ENCODE measurements at places on chromosomes 16 and 17.

DNA sequence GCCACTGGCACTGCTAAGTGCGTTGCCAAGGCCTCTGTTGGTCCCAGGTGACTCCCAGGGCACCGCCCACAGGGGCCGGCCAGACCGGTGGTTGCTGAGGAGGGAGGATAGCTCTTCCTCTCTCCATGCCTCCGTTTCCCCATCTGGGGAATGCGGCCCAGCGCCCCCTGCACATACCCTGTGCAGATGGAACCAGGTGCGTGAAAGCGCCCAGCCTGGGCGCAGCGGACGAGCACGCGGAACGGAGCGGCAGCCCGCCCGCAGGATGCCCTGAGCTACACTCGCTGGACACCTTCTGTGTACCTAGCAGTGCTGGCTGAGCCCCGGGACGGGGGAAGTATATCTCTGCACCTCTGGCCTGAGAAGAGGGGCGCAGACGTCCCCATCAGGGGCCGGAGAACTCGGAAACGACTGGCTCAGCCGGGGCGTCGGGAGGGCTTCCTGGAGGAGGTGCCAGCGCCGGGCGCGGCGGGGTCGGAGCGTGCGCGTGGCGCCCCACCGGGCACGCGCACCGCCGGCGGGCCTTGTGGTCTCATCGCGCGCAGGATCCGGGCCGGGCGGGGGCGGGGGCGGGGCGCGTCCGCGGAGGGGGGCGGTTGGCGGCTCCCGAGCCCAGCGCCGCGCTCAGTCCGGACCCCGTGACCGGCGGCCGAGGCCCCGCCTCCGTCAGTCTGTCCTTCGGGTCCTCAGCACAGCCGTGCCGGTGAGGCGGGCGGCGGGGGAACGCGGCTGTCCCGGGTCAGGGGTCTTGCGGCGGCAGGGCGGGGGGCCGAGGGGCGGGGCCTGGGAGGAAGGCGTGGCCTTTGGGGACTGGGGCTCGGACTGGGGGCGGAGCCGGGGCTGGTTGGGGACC lies at the start of the genes CCDC78 and HAGHL:
TSS of gene CCDC78 (minus strand) at position 6 of the 853 bp plus-strand sequence. CDS start 76 bp downstream, outside the sequence.
TSS of gene HAGHL (plus strand) at position 669 of the 853 bp plus-strand sequence. CDS start 404 bp downstream, outside the sequence.
- peak; percentile 60 for DNase-seq

DNA sequence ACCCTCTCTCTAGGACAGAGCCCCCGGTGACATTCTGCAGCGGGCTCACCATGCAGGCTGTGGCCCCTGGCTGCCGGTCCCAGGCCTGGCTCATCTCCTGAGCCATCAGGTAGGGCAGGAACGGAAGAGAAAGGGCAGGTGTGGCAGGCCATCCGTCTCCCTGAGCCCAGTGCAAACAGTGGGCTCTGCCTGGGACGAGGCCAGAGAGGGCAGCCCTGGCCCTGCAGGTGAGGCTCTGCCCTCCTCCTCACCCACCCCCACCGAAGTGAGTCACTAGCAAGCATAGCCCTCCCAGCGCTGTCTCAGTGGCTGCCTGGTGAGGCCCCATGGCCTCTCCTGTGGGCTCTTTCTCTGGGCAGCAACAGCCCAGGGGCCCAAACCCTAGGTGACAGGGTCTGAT lies 14.5 kb downstream of the OTOP3 start:
- DNase-seq = no peak

GRCh38 chr16:20385844-20386832 lies 18.4 kb downstream of the PDILT start:
- DNase-seq = peak; percentile 49

- DNase-seq = no peak
Measured at GRCh38 chr17:70366386-70366785, 197.1 kb downstream of the KCNJ2 start.

DNA sequence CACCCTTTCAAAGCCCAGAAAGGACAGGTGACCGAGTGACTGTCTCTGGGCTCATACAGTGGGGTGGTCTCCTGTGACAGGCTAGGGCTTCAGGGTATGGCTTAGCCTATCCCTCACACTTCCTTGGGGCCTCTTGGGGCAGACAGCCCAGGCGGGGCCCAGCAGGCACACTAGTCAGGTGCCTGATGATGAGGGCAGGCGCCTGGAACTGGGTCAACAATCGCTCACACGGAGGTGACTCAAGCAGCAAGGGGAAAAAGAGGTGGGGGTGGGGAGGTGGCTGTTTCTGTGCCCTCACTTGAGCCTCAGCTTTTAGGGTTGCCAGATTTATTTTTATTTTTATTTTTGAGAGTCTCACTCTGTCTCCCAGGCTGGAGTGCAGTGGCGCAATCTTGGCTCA lies 6.4 kb upstream of the GRN start:
- DNase-seq = no peak

DNA sequence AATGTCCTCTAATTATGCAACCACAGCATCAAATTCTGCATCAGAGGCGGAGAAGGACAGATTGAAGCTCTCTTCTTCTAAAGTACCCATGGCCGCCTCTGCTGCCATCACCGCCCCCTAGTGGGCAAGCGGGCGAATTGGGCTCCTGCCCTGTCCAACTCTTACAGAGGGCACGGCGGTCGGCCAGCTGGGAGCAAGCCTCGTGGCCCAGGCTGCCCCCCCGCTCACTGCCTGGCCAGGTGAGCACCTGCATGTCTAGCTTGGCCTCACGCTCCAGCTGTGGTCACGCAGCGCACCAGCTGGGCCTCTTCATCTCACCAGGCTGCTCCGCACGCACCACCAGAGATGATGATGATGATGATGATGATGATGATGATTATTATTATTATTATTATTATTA lies 146.1 kb upstream of the TOM1L1 start:
- DNase-seq = no peak

DNA sequence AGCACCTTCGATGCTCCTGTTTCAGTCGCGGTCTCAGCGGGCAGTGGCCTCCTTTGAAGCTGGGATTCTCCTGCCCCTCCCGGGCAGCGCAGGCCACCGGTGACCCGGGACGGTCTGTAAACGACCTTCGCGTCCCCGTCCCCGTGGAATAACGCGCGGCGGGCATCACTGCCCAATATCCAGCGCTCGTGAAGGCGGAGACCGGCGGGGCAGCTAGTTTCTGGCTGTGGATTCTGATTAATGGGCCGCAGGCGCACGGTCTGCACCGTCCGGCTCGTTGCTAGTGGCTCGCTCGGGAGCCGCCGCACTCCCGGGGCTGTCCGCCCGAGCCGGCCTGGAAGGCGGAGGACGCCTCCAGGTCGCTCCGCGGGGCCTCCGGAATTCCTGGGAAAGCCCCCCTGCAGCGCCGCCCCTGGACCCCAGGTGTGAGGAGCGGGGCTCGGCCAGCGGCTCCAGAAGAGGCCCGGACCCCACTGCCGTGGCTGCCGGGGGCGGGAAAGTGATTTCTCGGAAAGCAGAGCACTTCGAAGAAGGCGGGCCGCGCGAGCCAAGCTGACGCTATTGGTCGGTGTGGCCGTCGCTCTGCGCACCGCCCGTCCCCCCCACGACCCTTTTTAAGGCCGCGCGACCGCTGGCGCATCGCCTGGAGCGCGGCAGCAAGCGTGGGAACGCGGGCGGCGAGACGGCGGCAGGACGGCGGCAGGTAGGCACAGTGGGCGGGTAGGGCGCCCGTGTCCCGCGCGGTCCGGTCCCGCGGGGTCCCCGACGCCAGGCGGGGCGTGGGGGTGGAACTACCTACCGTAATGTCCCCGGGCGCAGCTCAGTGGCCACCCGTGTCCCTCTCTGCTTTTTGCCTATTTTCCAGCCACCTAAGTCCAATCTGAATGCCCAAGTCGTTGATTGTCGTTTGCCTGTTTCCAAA lies at the start of gene IRF8:
TSS of gene IRF8 (plus strand) at position 642 of the 922 bp plus-strand sequence. CDS start 3,854 bp downstream, outside the sequence.
- DNase-seq = peak; percentile 89

- no peak for DNase-seq
Measured at GRCh38 chr17:80331820-80332219, 71.2 kb downstream of the RNF213 start.

GRCh38 chr17:19579867-19580565 lies 46.4 kb downstream of the SLC47A1 start:
- no peak for DNase-seq

- DNase-seq = no peak
Measured at GRCh38 chr17:61322325-61323002, 77.2 kb upstream of the TBX2 start.

- peak; percentile 58 for DNase-seq
Measured at GRCh38 chr17:17613708-17614114, 22.2 kb upstream of the PEMT start.

- DNase-seq = no peak
Measured at GRCh38 chr16:49486400-49486799, 112.8 kb downstream of the C16orf78 start.

DNA sequence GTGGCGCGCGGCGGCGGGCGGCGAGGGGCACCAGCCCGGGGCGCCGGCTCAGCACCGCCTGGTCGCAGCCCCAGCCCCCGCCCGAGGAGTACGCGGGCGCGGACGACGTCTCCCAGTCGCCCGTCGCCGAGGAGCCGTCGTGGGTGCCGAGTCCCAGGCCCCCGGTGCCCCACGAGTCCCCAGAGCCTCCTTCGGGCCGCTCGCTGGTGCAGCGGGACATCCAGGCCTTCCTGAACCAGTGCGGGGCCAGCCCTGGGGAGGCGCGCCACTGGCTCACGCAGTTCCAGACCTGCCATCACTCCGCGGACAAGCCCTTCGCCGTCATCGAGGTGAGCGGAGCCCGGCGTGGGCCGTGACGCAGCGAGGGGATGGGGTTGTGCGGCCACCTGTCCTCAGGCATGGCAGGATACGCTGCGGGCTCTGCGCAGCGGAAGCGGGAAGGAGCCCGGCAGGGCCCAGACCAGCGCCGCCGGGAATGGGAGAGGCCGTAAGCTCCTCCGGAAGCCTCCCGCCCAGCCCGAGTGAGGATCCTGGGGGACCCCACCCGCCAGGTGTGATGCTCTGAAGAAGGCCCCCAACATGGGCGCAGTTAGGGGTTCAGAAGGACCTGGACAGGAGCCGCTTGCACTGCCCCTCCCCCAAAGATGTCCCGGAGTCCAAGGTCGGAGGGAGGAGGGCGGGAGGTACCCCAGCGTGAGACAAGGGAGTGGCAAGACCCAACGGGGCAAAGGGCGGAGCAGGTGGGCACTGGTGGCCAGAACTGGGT lies 522 bp downstream of the NAGS start:
- peak; percentile 31 for DNase-seq

DNA sequence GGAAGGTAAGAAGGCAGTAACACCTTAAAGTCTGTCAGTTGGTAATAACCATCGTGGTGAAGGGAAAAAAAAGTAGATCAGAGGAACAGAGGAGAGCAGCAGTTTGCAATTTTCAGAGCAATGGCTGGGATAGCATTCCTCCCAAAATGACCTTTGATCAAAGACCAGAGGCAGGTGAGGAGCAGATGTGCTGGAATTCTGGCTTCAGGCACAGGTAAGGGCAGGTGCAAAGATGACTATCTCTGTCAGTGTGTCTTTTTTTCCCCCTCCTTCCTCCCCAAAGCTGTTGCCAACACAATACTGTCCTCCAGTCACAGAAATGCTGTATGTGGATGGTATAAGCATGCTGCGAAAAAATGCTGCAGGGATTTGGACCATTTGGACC lies 166.7 kb downstream of the XYLT1 start:
- no peak for DNase-seq

- DNase-seq = peak; percentile 67
Measured at GRCh38 chr17:59842901-59843652, 49.7 kb downstream of the TUBD1 start.

DNA sequence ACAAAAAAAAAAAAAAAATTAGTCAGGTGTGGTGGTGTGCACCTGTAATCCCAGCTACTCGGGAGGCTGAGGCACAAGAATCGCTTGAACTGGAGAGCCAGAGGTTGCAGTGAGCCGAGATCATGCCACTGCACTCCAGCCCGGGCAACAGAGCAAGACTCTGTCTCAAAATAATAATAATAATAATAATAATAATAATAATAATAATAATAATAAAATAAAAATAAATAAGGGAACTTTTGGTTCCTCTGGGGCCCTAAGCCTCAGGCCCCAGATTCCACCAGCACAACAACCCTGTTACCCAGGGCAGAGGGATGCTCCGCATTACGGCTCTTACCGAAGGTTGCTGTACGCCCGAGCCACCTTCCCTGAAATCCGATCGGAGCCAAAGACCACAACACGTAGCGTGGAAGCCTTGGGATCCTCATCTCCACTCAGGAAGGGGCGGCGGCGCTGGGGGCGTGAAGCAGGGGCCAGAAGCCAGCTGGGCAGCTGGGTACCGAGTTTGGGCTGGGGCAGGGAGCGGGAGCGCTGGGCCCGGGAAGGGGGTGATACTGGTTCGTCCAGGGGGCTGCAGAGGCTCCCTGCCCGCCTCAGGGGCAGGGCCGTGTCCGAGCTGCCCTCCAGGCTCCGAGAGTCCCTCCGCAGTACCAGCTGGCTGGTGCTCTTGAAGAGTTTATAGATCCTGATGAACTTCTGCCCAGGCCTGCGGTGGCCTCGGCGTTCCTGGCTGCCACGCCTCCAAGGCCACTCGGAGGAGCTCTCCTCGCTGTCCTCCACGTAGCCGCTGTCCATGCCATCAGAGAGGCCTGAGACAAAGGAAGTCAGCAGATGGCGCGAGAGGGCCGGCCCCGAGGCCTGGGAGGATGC lies 20.6 kb upstream of the PIK3R6 start:
- no peak for DNase-seq

GRCh38 chr17:52233632-52234031 lies 75.1 kb upstream of the CA10 start:
- DNase-seq = no peak

DNA sequence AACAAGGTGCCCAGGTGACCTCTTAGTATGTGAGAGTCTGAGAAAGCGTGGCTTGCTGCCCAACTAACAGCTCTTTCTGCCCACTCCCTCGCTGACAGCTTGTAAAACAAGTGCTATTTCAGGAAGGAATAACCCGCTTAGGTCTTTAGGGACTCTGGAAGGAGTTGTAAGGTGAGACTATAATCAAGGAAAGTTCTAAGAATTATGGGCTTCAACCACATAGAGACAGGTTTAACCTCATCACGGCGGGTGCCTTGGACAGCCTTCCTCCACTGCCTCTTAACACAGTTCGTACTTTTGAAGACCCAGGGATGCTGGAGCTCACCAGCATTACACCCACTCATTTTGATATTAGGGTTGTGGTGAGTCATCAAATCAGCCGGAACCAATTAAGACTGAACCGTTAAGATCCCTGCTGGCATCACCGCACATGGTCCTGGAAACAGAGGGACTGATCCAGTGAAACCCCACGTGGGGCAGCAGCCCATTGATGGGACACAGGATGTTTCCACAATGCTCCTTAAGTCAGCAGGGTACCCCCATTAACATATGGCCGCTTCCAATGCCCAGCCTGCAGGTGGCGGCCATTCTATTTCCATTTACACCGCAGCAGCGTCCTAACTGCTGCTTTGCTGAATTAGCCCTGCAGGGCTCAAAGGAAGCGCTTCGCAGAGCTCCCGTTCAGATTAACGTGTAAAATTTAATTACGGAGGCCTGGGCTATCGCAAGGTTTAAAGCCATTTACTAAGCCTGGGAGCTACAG lies 176.6 kb upstream of the SDK2 start:
- no peak for DNase-seq

DNA sequence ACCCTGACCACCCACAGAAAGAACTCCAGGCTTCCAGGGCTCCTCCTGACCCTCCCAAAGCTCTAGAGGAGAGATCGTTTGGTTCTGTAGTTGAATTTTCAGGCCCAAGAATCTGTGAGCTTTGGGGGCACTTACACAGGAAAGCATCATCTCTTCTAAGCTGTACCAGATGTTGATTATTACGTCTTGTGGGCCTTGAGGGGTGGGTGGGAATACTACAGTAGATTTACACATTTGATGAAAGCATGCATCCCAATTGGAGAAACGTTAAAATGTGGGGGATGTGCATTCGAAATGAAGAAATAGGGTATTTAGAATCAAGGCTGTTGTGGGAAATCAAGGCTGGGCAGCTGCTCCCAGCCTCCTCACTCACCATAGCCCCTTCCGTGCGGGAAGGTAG lies 61.9 kb downstream of the MGAT5B start:
- DNase-seq = no peak

- DNase-seq = no peak
Measured at GRCh38 chr17:54860617-54861470, 39.8 kb upstream of the TOM1L1 start.
